ENCODE measurements at places on chromosomes 12 and 14.

GRCh38 chr12:79983986-79984620 lies 49.2 kb upstream of the PPP1R12A start:
- no peak for DNase-seq

DNA sequence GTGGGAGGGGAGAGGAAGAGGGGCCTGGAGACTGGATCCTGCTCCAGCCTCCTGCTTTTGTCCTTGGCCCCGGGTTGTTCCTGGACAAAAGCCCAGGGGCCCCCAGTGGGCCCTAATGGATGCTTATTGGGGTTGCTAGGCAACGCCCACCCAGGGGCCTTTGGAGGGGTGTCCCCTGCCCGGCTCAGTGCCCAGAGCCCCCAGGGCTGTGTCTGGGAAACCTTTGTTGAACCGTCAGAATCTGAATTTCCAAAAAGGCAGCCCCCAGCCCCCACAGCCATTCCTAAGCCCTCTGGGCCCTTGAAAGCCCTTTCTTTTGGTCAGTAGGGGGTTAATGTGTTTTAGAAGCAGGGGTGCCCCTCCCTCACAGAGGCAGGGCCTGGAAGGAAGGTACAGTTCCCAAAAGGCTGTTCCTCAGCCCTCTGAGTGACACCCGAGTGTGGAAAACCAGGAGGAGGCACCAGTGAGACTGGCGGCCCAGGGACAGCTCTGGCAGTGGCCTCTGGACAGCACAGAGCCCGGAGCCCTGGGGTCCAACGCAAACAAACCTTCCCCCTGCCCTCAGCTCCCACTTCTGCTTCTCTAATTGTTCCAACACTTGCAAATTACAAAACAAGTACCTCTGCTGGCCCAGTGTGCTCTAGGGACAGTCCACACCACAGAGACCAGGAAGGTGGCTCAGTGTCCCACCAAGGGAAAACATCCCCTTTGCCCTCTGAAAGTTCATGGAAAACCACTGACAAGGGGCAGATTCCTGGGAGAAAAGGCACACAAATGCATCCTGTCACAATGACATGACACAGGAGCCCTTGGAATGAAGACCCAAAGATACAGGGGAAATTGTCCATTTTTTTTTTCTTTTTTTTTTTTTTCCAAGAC lies 19.4 kb downstream of the HHIPL1 start:
- DNase-seq, result no peak

DNA sequence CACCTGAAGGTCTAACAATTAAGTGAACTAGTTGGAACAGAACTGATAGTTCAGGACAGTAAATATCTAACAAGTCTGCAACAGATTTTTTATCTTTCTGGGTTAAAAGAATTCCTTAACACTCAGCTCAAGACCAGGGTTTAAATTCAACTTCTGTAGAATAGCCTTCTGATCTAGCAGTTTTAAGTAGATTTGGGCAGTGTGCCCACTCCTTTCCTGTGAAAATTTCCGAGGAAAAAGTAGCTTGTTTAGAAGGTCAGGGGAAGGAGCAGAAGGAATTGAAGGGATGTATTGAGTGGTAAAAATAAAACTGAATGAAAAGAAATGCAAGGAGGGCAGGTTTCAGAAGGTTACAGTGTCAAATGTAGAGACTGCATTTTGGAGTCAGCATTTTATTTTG lies 45.8 kb downstream of the ATL1 start:
- no peak for DNase-seq

DNA sequence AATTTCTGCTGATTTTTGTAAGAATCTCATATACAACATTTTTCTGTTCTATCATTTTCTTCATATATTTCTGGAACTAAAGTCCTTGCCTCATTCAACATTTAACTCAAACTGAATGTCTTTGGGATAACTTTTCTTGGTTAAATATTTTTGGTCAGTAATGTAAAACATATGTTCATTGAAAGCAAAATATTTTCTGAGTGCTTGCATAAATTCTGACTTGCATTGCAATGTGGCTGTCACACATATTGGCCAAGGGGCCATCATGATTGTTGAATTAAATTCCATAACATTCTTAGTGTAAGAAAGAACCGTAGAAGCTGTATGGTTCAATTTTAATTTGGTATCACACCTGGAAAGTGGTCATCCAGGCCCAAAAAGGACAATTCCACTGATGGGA lies 369.4 kb downstream of the GALC start:
- DNase-seq, result no peak

GRCh38 chr14:87231336-87232026 lies 761.5 kb downstream of the GALC start:
- DNase-seq, result no peak

DNA sequence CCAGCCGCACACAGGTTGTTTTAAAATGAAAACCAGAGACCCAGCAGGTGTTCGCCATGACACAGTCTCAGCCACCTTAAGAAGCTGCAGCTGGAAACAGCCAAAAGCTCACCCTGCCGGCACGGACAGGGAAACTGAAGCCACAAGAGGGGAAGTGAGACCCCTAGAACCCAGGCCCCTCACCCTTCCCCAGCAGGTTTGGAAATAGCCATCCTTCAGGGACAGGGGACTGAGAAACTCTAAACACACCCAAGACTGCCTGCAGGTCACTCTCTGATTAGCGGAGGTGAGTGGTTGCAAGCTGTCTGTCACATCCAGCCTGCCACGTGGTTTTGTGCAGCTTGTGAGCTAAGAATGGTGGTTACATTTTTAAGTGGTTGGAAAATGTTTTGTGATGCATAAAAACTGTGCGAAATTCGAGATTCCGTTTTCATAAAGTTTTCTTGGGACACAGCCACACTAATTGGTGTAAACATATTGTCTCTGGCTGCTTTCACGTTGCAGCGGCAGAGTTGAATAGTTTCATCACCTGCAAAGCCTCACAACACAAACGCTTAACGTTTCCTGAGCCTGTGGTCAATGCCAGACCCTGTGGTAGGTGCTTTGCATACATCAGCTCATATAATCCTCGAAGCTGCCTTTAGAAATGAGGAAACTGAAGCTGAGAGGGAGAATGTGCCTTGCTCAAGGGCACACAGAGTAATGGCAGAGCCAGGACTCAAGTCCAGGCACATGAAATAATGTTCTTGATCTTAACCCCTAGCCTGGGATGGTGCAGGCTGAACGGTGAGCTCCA lies 1.7 kb upstream of the SELPLG start:
- DNase-seq, result no peak

- DNase-seq, result no peak
Observed at GRCh38 chr14:75453817-75454434, 26.1 kb downstream of the JDP2 start.

GRCh38 chr12:51846911-51847642 lies 1.4 kb downstream of the FIGNL2 start:
- no peak for DNase-seq

DNA sequence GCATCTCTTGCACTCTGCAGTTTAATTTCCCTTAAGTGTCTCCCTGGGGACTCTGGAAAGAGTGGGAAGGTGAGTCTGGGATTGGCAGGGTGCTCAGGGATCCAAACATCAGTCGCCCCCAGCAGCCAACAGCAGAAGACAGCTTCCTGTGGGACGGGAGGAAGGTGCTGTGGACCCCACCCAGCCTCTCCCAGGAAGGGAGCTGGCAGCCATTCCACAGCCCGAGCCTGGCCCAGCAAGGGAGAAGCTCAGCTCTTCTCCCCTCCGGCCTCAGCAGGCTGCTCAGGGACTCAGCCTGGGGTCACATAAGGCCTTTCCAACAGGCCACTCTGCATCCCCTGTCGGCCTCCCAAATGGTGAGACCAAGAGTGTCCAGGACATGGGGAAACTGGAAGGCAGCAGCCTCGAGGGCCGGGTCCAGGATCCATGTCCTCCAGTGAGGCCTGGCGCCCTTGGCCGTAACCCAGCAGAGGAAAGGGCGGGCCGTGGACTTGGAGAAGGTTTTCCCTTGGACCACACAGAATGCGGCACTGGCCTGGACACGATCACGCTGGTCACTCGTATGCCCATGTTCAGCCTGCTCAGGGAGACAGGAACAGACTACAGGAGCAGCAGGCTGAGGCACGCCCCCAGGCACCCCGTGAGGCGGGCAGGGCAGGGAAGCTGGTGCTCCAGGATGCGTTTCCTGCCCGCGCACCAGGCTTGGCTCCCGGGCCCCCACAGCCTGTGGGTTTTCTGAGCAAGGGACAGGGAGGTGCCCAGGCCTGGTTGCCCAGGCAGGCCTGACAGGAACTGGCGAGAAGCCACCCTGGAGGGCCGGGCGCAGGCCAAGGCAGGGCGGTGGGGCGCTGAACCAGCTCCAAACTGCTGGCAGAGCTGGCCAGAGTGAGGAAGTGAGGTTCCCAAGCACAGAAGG lies 3.5 kb downstream of the XRCC3 start:
- DNase-seq, result no peak

DNA sequence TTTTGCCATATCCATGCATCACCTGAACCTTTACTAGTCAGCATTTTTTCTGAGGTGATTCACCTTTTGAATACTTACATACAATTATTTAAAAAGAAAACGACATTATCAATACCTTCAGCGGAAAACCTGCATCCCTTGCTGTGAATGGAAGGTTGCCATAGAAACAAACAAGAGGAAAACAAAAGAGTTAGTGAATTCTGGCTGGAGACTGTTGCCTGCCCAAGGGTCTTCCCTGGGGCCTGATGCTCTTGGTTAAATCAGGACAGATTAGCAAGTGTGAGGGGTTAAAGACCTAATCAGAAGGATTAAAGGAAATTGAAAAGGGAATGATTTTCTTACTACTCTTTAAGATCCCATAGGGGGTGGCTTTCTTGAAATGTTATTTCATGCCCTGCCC lies 96.0 kb upstream of the WSCD2 start:
- no peak for DNase-seq
